ENCODE measurements at places on chromosomes 7 and 10. TPM values are rescaled to one million over a fixed set of nuclear protein-coding genes. Genes with fewer than 3 reads are reported as not detected.

TRIM50 gene
- total RNA-seq: not detected

HMX2 gene
- not detected for total RNA-seq

PTF1A gene
- not detected for total RNA-seq

NPY gene
- total RNA-seq: 26.1 TPM

WBP1L gene
- 24.6 TPM for total RNA-seq

LRRD1 gene
- 0.74 TPM for total RNA-seq

LUC7L2 gene
- 48.4 TPM for total RNA-seq

SKIDA1 gene
- 6.9 TPM for total RNA-seq

LCOR gene
- 47.7 TPM for total RNA-seq

IMMP2L gene
- total RNA-seq: 6.1 TPM

SPDYE2B gene
- not detected for total RNA-seq

KAZALD1 gene
- total RNA-seq: 0.25 TPM

CNNM2 gene
- total RNA-seq: 9.6 TPM

PRRT4 gene
- 3.7 TPM for total RNA-seq

OR9A4 gene
- not detected for total RNA-seq

FOXI2 gene
- total RNA-seq: not detected

MRC1 gene
- total RNA-seq: 2.0 TPM

HMX3 gene
- total RNA-seq: not detected

RHOBTB1 gene
- 27.5 TPM for total RNA-seq

NPSR1 gene
- total RNA-seq: not detected

ATP6V0E2 gene
- 115 TPM for total RNA-seq

PPP1R17 gene
- total RNA-seq: 3.0 TPM

SPDYE1 gene
- not detected for total RNA-seq

AEBP1 gene
- total RNA-seq: 7.9 TPM

CALCR gene
- not detected for total RNA-seq

PNLIPRP1 gene
- not detected for total RNA-seq
